B cell (primary cell): ENCODE measurements at places on chromosomes 2 and 18. TPM values are rescaled to one million over a fixed set of nuclear protein-coding genes. Genes with fewer than 3 reads are reported as not detected.

L3MBTL4 gene
- 11.6 and 11.9 TPM in 2 replicates for total RNA-seq

DNA sequence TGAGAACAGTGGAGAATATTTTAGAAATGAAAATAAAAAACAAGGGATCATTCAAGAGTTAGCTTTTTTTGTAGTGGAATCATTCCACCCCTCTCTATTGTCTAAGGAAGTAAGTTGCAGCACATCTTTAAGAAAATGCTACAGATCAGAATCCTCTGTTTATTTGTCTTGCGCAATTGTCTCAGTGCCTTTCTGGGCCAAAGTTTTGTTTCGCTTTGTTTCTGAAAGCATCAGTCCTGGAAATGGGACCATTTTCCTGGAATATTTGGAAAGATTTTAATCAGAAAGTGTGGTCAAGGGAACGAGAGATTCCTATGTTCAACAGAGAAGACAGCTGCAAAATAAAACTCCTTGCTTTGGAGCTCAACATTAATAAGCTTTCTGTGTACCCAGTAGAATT lies 74.0 kb downstream of the NRXN1 start:
- H3K4me3 ChIP-seq, result no peak overlapping the region
- no peaks in the 10 kb centered on the region for H3K4me1 ChIP-seq
- DNase-seq, result no peak
- no peak overlapping the region for H3K27ac ChIP-seq

DNA sequence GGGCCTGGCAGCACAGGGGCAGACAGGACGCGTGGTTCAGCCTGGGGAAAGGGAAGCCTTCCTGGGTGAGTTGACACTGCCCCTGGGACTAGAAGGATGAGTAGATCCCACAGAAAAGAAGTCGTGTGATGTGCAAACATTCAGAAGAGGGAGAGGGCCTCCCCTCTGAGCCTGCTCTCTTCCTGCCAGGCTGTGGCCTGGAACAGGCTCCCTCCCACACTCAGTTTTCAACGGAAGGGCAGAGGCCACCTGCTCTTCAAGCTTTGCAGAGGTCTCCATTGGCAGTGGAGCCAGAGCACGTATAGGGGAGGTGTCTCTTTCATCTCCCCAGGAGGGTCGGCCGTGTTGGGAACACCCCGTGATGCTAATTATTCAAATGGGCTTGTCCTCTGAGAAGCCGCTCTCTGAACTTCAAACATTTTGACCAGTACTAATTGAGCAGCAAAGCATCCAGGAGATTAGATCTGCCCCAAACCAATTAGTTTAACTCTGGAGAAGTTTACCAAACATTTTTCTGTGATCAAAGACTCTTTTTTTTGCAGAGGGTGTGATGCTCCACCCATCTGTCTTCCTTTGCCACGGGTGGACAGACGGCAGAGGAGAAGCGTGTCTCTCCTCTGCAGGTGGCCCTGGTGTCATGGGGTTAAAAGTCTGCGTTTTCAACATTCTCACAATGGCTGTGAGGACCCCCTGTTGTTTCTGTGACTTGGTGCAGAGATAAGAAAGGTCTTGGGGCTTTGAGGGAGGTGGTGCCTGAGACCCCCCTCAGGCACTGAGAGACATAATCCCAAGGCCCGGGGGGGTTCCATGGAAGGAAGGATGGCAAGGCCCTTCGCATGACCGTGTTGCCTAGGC lies 29.5 kb upstream of the ODC1 start:
- H3K4me1 ChIP-seq, result no peaks in the 10 kb centered on the region
- H3K27me3 ChIP-seq, result peaks cover 12% of the 10 kb centered on the region
- DNase-seq, result no peak
- H3K4me3 ChIP-seq, result no peak overlapping the region

DNA sequence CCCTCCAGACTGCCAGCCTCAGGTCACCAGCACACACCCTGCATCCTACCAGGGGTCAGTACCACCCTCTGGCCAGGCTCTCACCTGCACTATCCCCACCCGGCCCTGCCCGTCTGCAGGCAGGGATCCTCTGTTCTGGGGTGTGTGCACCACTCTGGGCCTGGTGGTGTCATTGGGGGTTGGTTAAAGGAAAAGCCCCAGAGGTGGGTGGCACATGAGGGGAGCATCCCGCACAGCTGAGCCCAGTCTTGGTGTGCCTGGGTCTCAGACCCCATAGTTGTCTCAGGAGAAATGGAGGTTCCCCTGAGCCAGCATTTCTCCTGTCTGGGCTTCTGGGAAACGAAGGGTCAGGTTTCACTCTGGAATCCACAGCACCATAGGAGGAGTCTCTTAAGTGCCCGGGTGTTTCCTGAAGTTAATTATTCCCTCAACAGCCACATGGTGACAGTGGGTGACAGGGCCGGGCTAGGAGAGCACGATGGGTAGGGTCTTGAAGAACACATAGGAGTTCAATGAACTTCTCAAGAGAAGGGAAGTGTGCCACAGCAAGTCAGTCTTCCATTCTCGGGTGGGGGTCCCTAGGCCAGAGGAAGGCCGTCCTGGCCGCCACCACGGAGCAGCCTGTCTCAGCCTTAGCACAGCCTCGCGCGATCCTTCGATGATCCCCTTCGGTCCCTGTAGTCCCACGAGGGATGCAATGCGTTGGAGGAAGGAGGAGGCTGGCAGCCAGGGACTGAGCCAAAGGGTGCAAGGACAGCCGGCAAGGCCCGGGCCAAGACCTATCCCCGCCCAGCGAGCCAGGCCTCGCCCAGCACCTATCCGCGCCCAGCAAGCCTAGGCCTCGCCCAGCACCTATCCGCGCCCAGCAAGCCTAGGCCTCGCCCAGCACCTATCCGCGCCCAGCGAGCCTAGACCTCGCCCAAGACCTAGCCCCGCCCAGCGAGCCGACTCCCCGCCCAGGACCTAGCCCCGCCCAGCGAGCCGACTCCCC lies 1.1 kb upstream of the FARP2 start:
- no peak overlapping the region for H3K4me3 ChIP-seq
- H3K36me3 ChIP-seq, result peaks cover 24% of the 10 kb centered on the region
- H3K4me1 ChIP-seq, result peaks cover 33% of the 10 kb centered on the region
- no peaks in the 10 kb centered on the region for H3K27me3 ChIP-seq
